SK-N-MC (cell line): ENCODE measurements at places on chromosomes 4 and X.

- no peak for DNase-seq
Measured at GRCh38 chr4:54897590-54897989, 227.8 kb downstream of the KDR start.

- DNase-seq, result no peak
Measured at GRCh38 chrX:34332334-34332733, 200.2 kb upstream of the FAM47A start.

GRCh38 chrX:111467896-111468295 lies 43.5 kb upstream of the SERTM2 start:
- no peak for DNase-seq

DNA sequence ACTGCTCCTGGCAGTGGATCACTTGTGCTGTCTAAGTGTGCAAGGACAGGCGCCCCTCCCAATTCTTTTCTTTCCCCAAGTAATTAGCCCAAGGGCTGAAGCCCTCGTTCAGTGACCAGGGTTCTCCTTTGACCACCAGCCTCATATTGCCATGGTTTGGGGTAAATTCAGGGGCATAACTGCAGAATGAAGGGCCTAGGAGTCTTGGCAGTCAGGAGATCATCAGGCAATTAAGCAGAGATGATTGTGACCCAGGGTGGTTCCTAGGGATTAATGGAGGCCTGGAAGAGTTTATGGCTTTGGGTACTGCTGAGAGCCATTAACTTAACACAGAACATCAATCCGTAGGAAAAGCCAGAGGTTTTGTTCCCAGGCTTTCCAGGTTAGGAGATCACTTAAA lies 170.7 kb downstream of the PTTG2 start:
- DNase-seq, result no peak

GRCh38 chrX:20046223-20046622 lies 55.4 kb upstream of the BCLAF3 start:
- no peak for DNase-seq

DNA sequence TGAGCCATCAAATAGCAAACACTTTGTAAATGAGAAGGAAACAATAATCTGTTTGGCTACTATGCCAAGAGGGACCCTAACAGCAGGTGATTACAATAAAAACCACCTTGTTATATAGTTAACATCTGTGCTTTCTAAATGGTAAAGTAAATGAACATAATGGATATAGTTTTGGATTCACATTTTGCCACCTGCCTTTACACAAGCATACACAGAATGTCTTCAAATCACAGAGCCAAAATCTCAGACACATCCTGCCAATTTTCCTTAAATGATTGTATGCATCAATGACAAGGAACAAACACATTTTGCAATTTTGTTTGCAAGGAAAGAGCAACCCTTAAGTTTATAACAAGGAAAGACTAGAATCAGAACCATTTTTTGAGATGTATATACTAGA lies 334.2 kb downstream of the FSTL5 start:
- DNase-seq, result no peak

DNA sequence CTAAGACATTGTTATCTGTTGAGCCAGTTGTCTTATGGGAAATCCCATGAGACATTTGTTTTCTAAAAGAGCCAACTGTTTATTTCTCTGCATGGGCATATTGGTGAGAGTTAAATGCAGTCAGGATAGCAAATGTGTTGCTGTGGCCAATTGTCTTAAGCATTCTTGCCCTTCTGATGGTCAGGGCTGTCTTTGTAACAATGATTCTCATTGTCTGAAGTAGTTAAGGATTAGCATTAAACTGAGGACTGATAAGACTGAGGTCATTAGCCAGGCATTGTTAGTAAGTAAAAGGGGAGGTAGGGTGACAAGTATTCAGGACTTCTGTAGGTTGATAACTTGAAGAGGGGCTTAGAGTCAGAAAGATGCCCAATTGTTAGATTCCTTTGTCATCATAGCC lies 11.2 kb upstream of the MORF4L2 start:
- DNase-seq, result no peak

- DNase-seq, result no peak
Measured at GRCh38 chr4:7693711-7694110, 245.9 kb downstream of the AFAP1 start.

- no peak for DNase-seq
Measured at GRCh38 chr4:176545872-176546271, 226.1 kb downstream of the SPCS3 start.

- DNase-seq, result no peak
Measured at GRCh38 chrX:16586377-16587112, 63.4 kb upstream of the S100G start.

DNA sequence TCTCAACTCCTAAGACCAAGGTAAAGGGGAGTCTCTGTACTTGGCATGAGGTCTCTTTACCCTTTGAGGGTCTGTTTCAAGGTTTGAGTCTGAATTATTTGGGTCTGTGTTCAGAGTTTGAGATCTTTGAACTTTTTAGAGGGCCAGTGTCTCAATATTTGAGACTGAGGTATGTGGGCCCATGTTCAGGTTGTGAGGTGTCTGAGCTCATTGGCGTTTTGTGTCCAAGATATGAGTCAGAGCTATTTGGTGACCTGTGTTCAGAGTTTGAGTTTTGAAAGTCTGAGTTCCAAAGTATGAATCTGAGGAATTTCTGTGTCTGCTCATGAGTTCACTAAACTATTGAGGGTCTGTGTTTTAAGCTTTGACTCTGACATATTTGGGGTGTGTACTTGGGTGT lies 36.7 kb upstream of the PAGE4 start:
- no peak for DNase-seq

DNA sequence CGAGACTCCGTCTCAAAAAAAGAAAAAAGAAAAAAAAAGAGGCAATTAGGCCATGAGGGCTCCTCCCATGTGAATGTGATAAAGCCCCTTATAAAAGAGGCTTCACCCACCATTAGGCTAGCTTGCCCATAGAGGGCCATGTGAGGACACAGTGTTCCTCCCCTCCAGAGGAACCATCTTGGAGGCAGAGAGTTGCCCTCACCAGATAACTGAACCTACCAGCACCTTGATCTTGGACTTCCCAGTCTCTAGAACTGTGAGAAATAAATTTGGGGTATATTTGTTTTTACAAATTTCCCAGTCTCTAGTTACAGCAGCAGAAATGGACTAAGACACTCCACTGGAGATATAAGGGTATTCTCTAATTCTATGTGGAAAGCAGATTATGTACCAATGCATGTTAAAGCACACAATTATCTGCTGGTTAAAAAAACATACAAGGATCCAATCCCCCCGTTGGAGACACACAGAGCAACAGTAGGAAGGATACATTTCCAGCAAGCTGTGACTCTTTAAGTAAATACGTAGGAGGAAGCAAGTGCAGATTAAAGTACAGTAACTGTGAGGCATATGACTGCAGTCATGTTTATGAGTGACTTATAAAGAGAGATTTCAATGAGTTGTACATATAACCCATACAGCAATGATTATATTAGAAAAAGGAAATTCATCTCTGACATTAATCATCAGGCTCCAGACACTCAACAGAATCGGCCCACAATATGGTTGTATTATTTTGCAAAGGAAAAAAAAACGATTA lies 21.4 kb downstream of the SH3RF1 start:
- DNase-seq, result no peak

DNA sequence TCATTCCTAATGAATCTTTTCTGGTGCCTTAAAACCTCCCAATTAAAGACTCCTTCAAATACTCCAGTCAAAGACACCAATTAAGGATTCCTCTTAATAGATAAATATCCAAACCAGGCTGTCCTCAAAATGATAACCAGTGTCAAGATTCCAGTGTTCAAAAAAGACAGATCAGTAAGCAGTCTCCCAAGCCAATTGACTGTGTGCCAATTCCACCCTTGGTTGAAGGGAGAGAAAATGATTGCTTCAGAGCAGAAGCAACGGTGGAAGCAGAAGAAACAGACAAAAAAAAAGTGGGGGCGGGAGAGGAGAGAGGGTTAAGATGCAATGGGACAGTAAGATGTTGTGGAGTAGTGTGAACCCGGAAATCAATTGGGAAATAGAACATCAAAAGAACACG lies 216.0 kb upstream of the FTHL17 start:
- DNase-seq, result no peak

DNA sequence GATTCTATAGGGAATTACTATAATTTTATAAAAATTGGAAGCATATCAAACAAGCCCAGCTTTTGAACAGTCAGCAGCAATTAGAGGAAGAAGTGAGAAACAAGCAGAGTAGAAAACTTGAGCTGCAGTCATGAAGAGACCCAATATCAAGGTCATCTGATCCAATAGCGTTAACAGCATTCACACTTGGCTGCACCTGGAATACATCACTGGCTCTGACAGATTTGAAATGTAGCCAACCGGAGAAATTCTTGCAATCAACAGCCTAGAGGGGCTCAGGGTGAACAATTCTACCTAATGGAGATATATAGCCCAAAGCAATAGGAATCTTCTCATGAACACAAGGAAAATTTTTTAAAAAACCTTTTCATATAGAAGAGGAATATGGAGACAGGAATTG lies 13.6 kb downstream of the DDX53 start:
- no peak for DNase-seq

- no peak for DNase-seq
Measured at GRCh38 chr4:129092631-129093190, 628 bp downstream of the SCLT1 start.

DNA sequence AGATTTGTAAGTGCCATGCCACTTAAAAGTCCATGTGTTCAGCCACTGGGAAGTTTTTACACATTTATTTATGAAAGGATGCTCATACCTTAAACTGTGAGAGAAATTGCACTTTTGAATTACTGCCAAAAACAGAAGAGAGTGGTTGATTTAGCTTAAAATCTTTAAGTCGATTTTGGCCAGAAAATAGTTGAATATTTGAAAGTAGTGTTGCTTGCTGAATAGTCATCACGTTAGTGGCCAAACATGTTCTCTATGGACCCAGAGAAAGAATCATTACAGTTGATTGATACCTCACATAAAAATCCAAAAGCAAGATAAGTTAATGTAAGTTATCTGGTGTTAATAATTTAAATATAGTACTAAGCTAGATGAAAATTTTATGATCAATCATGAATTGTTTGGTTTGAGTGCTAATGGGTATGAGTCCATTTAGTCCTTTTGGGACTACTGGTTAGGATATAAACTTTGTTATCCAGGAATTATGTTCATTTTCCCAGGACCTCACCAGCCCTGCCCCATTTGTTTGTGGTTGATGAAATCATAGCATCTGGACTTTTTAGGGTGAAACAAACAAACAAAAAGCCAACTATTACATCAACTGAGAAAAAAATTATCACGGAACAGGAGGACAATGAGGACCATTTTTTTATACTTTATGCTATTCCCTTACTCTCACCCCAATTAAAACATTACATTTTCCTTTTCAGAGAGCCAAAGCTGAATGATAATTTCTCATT lies 6.3 kb downstream of the GIMD1 start:
- DNase-seq, result no peak

DNA sequence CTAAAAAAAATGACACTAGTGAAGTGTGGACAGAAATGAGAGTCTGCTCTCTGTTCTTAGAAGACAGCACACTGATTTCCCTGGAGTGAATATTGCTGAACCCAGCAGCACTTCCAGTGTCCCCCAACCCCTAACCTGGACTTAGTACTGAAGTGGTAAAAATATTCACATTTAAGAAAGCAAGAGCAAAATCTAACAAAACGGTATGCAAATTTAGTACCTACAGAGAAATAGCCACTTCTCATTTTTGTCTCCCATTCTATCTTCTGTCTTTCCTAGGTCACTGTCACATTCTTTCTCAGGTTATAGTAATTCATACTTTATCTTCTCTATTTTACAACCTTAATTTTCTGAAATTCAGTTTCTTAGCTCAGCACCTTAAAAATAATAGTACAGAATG lies 274.7 kb downstream of the CFAP299 start:
- DNase-seq, result no peak
